IPS DF 6.9 (cell line): ENCODE measurements at places on chromosomes 3 and 15.
A peak's percentile ranks its signal among the peaks of the same experiment; 100 is the strongest.

GRCh38 chr3:189580190-189580589, 51.0 kb upstream of the TP63 start:
- DNase-seq, result no peak

- DNase-seq, result no peak
Measured at GRCh38 chr3:100106531-100107141, 7.7 kb downstream of the FILIP1L start.

DNA sequence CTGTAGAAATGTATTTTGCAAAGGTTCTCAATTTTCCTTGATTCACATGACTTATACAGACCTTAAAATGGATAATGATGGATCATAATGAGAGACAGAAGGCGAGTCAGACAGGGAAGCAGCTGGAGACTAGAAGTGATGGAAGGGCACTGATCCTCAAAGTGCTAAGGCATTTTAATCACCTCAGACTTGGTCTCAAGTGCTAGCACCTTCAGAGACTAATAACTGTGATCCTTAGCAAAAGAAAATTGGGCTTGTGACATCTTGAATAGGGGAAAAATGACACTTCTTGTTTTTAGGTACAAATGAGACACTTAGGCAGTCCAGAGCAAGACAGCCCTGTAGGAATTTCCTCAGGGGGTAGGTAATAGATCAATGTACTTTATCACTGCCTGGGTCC, 1011.7 kb downstream of the SQOR start:
- DNase-seq, result no peak

GRCh38 chr15:73346735-73347312, 21.9 kb downstream of the HCN4 start:
- no peak for DNase-seq

DNA sequence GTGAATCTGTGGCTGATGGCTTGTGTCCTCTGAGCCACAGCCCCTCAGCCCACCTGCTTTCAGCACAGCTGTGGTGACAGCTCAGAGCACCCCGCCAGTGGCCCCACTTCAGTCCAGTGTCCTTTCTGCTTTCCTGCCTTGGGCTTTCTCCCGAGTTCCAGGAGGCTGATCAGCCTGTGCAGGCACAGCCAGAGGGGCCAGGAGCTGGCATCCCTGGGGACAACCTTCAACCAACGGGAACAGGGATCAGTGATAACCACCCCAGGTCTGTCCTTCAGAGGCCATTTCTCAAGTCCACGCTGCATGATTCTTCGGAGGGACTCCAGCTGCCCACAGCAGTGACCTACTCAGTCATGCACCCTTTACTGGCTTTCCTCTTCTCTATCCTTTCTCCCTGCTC, 166.6 kb downstream of the RAB11A start:
- no peak for DNase-seq

DNA sequence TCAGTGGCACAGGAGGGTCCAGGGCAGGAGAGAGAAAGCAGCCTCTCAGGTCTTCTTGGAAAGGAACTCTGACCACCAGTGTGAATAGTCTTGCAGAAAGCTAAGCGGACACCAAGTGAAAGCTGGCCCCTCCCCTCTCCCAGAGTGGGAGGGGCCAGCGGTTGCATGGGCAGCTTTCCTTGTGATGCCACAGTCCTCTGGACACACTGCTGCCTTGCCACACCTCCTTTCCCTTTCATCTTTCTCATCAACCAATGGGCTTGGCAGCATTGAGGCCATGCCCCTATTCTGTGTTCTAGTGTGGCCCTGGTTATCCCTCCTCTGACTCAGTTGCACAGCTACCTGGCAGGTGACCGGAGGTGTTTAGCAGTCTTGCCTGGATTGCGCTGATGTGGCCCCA, 49.7 kb upstream of the GOLGA6B start:
- peak; percentile 35 for DNase-seq

DNA sequence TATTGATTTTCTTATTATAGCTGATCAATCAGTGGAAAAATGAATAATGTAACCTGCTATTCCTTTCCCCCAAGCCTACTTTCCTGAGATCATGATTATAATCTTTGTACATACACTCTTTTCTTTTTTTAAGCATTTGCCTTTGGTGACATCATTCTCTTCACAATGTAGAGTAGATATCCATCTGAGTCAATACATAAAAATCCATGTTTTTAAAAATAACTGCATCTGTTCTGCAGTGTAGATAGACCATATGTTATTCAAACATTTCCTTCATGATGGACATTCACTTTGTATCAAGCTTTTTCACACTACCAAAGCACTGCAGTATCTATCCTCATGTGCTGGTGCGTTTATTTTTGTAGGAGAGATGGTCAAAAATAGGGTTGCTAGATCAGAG, 211.1 kb downstream of the PTPRG start:
- no peak for DNase-seq

- DNase-seq, result no peak
Measured at GRCh38 chr15:100762913-100763834, 116.5 kb upstream of the ALDH1A3 start.

DNA sequence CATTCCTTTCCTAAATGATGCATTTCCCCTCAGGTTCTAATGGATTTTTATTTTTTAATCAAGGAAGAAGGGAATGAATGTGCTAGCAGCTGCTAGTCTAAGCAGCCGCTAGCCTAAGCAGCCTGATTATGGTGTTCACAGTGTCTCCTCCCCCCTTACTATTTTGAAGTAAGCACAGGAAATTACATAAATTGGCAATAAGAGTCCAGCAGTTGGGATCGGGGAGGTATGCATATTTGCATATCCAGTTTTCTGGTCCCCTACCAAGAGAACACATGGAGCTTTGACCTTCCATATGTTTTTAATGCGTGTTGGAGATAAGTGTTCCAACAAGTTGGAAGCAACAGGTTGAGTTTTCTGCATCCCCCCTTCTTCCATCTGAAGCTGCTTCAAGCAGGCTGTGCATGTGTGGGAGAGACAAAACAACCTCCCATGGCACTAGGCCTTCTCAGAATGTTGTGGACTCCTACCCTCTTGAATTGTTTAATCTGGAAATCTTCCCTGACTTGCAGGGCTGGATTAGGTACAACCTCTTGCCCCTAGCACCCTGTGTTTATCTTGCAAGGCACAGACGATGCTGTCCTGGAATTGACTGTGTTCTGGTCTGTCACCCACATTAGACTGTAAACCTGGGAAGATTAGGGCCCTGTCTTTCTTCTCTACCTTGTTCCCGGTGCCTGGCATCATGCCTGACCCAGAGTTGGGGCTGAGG, 124.8 kb upstream of the LRIG1 start:
- no peak for DNase-seq

DNA sequence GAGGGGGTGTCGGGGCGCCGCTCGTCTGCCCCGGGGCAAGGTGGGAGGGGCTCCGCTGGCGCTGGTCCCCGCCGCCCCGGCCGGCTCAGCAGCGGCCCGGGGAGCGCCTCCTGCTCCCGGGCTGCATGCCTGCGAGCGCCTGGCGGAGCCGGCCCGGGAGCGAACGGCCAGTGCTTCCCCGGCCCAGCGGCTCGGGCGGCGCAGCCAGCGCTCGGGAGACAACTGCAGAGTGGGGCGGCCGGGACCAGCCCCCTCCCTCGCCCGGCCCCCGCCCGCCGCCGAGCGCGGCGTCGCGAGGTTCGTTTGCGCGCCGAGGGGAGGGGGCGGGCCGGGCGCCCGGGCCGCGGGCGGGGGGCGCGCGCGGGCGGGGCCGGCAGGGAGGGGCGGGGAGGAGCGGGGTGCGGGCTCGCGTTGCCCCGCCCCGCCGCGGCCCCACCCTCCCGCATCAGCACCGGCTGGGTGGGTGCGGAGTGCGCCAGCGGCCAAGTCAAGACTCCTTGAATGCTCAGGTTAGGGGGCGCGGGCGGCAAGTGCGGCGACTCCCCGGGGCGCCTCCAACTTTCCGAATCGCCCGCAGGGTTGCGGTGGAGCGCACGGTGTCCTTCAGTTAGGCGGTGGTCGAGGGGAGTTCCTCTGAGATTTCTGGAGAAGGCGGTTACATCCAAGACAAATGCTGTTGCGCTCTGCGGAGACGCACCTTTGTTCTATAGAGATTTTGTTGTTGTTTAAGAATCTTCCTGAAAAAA, at the start of gene RGMA:
RGMA (minus strand) TSS at position 231 of the 746 bp plus-strand sequence. CDS start 279 bp downstream, outside the sequence.
- no peak for DNase-seq
